ENCODE measurements at places on chromosomes 5 and 9. TPM values are rescaled to one million over a fixed set of nuclear protein-coding genes. Genes with fewer than 3 reads are reported as not detected.

NTRK2 gene
- total RNA-seq: 0.35 TPM

GAPT gene
- total RNA-seq: not detected

CATSPER3 gene
- total RNA-seq: not detected

GRCh38 chr5:64794053-64794770 is 25.5 kb downstream of the CWC27 start:
- DNase-seq: no peak

GRCh38 chr5:111236995-111237394 is 12.8 kb downstream of the CAMK4 start:
- DNase-seq: no peak

DNA sequence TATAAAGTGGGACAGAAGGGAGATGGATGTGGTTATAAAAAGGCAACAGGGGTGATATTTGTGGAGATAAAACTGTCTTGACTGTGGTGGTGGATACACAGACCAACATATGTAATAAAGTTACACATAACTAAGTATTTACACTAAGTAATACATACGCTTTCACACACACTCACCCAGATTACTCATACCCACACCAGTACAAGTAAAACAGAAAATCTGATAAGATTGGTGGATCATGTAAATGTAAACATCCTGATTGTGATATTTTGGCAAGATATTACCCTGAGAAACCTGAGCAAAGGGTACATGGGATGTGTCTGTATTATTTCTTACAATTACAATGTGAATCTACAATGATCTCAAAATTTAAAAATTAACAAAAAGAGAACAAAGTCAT is 53.3 kb upstream of the SLIT3 start:
- DNase-seq: no peak
